CD4-positive, alpha-beta T cell treated with Interleukin-1 beta for 1 hour (primary cell): ENCODE measurements at places on chromosomes 7 and 10.

DNA sequence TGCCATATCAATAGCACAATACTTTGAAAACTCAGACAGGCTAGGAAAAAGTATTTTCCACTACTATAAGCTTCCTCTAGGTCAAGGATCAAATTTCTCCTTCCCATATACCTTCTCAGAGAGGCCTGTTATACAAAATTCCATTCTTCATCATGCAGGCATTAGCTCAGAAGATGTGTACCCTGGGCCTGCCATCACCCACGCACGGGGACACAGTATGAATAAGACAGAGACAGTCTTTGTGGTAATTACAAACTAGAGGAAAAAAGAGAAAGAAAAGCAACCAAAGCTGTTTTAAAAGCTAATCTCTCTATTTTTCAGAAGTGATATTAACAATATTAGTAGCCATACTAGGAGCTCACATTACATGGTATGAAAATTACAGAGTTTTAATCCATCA is 236.8 kb upstream of the AOAH start:
- DNase-seq = no peak

DNA sequence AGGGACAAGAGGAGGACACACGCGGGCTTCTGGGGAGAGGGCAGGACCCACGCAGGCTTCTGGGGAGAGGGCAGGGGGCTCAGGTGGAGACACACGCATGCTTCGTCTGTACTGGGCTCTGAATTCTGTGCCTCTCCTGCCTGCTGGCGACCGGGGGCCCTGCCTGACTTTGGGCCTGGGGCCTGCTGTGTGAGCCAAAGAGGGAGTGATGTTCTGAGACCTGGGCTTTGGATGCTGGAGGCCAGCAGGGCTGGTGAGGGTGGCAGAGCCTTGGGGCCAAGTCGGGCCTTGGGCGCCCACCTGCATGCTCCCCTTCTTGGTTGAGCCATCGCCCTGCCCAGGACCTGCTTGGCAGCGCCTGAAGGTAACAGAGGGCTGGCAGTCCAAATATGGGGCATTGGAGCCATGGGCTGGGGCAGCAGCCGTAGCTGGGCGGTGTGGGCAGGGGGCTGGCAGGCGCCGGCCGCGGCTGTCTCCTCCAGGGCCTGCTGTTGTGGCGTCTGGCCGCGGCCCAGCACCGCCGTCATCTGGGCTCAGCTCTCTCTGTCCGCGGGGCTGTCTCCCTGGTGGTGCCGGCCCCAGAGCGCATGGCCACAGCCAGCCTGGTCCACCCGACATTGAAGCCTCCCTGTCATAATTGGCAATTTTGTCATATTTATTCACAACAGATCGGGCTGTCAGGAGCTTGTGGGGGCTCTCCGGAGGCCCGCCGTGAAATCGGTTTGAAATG is 78.9 kb downstream of the UNCX start:
- DNase-seq = no peak

GRCh38 chr7:70719125-70719524 is 412.8 kb upstream of the GALNT17 start:
- no peak for DNase-seq

- DNase-seq = no peak
Observed at GRCh38 chr7:71925663-71926062, 486.5 kb downstream of the CALN1 start.

DNA sequence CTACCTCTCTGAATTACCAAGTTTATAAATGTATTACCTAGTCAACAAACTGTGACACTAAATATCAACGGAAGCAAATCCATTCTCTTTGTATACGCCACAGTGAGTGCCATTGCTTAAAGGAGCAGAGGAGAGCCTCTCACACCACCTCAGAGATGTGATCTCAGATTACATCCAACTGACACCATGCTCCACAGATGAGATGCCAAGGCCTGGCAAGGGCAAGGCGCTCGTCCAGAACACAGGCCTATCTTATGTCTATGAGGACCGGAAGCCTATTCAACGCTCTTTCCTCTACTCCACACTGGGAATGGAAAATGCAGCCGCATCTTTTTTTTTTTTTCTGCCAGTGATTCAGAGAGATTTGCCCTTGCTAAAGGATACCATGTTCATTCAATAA is 11.4 kb downstream of the PDIA4 start:
- no peak for DNase-seq

- no peak for DNase-seq
Observed at GRCh38 chr7:80775897-80776296, 137.5 kb downstream of the CD36 start.

DNA sequence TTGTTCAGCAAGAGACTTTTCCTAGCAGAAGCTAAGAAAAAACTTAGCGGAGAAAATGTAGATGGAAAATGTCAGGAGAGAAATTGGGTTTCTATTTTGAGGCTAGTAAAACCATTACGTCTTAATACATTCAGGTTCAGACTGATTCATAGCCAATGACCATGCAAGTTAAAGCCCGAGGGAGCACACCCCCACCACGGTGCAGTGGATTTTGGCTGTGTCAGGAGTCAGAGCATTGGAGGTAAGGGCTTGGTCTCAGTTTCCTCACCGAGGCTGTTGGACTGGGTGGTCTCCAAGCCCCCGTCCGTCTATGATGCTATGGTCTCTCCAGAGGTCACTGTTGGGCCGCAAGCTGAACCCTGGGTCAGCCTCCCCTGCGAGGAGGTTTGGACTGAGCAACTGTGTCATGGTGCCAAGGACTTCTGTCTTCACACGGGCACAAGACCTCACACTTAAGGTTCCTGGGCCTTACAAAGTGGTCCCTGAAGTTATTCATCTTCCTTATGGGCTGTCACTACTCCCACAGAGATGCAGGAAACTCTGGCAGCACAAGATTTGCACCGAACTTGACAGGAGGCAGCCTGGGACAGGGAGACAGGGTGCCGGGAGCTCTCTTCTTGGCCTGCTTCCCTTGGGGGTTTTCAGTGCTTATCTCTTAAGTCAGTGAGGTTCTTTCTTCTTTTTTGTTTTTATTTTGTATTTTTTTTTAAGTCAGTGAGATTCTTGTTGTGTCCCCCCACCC is 186.8 kb downstream of the PHTF2 start:
- DNase-seq = no peak

DNA sequence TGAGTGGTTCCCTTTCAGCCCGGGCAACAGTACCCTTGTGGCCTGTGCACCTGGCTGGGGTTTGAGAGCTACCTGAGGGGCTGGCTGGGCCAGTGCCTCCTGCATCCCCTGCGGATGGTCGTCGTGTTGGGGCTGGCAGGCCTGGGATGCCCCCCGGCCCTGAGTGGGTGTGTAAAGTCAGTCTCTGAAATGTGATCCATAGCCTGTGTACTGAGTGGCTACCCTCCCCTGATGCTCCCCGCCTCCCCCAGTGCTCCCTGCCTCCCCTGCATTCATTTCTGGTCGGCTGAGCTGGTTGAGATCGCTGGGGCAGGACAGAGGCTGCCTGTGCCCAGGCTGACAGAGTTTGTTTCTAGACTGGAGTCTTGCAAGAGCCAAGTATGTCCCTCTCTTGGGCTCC is 9.3 kb downstream of the ZNF316 start:
- no peak for DNase-seq

DNA sequence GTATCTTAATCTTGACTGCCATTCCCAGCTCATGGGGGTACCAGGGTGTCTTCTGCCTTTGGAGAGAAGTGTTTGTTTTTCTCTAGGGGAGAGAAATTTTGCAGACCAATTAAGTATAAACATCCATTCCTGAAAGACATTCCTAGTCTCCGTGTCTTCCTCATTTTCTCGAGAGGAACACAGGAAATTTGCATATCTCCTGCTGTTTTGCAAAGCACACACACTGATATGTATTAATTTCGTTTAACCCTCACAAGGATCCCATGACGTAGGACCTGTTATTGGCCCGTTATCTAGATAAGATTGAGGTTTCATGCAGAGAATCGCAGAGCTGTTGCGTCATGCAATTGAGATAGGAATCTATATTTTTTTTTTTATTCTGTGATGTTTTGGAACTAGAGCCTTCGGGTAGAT is 944 bp downstream of the RHBDD2 start:
- DNase-seq = peak; percentile 69

- DNase-seq = no peak
Observed at GRCh38 chr10:32031920-32032319, 24.3 kb downstream of the KIF5B start.

DNA sequence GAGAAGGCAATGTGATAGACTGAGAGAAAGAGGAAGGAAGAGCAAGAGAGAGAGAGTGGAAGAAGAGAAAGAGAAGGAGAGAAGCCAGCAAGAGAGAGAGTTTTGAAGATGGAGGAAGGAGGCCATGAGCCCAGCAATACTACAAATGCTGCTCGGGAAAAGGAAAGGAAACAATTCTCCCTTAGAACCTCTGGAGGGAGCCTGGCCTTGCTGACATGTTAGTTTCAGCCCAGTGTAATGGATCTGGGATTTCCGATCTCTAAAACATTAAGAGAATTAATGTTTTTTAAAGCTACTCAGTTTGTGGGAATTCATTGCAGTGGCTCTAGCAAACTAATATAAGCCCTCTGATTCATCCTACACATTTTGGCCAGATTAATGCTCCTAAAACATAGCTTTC is 206.8 kb upstream of the MTPN start:
- no peak for DNase-seq

- no peak for DNase-seq
Observed at GRCh38 chr7:140661124-140661523, 11.6 kb upstream of the ADCK2 start.

GRCh38 chr7:142457146-142457703 is 199.4 kb upstream of the PRSS58 start:
- no peak for DNase-seq
